ENCODE measurements at places on chromosomes 6 and 20. TPM values are rescaled to one million over a fixed set of nuclear protein-coding genes. Genes with fewer than 3 reads are reported as not detected.

The COL9A3 gene
- 0.98 TPM for total RNA-seq

The SLC17A5 gene
- 31.9 TPM for total RNA-seq

The SPO11 gene
- total RNA-seq = not detected

The RSPH4A gene
- total RNA-seq = under 0.01 TPM

The BACH2 gene
- 0.59 TPM for total RNA-seq

The PGC gene
- not detected for total RNA-seq

The FRMD1 gene
- total RNA-seq = not detected

The DACT2 gene
- not detected for total RNA-seq

The JAG1 gene
- total RNA-seq = 20.9 TPM

The SLC17A1 gene
- not detected for total RNA-seq

The MDFI gene
- not detected for total RNA-seq

The MAS1 gene
- not detected for total RNA-seq

The GPR63 gene
- 0.98 TPM for total RNA-seq

Measured in subcutaneous preadipocyte (primary cell).